Mesenteric fat pad (tissue), 1 donor: ENCODE measurements at places on chromosomes 12 and 14. TPM values are rescaled to one million over a fixed set of nuclear protein-coding genes. Genes with fewer than 3 reads are reported as not detected.

TTC6 gene
- total RNA-seq: not detected

SART3 gene
- total RNA-seq: 43.5 TPM

GRCh38 chr14:39107591-39107996, 4.6 kb upstream of the SEC23A start:
- no peak for DNase-seq

DNA sequence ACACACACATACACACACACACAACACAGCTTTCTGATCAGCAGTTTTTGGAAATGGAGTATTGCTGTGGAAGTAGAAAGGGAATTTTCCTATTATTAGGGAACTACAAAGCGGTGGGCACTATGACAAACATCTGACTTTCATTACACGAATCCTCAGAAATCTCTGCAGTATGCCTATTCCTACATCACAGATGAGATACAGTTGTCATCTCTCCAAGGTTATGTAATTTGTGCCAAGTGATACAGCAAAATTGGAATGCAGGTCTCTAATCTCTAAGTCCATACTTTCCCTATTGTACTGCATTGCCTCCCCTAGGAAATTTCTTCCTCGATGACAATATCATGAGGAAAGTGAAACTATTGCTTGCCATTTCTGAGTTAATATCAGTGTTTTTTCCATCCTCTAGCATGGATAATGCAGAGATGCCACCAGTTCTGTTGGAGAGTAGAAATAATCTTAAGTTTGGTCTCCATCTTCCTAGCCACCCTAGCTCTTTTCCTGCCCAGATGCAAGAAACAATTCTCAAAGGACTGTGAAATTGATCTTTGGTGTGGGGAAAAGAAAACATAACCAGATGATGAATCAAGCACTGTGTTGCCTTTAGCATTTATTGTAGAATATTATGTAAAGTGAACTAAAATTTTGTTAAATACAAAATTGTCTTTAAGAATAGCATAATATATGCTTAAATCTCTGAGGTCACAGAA, 94.7 kb downstream of the ERGIC2 start:
- DNase-seq: no peak

DNA sequence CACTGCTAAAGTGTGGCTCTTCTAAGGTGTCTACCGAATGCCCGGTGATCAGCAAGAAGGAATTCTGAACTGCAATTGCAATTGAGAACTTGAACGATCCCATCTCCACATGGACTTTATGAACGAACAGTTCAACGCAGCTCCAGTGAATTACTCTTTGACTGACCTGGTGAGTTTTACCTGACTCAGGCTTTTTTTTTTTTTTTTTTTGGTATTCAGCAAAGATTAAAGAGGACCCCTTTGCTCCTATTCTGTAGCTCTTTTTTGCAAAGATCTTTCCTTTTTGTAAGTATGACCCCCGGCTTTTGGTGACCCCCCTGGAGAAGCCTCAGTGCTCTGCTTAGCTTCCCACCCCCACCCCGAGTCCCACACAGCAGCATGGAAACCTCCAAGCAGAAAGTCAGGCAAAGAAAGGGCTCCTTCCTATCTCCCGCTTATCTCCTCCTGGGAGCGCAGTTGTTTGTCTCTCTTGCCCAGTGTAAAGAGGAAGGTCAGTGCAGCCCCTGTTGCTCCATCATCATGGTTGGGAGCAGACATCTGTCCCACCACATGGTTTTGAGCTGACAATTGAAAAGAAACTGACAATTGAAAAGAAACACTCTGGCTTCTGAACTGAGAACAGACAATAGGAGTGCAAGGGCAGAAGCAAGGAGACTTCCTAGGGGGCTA, 72.1 kb upstream of the DIO3 start:
- DNase-seq: no peak

DNA sequence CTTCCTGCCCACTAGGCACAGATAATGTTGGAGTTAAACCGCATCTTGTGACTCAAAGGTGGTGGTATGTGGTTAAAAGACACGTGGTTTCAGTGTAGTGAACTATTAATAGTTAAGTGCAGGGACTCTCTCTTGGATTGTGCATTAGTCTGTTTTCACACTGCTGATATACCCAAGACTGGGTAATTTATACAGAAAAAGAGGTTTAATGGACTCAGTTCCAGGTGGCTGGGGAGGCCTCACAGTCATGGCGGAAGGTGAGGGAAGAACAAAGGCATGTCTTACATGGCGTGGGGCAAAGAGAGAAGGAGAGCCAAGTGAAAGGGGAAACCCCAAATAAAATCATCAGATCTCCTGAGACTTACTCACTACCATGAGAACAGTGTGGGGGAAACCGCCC, 362.3 kb downstream of the GLT1D1 start:
- DNase-seq: no peak

KRT82 gene
- not detected for total RNA-seq

SLC25A47 gene
- not detected for total RNA-seq

TMTC3 gene
- total RNA-seq: 17.9 TPM

APOF gene
- not detected for total RNA-seq

DNA sequence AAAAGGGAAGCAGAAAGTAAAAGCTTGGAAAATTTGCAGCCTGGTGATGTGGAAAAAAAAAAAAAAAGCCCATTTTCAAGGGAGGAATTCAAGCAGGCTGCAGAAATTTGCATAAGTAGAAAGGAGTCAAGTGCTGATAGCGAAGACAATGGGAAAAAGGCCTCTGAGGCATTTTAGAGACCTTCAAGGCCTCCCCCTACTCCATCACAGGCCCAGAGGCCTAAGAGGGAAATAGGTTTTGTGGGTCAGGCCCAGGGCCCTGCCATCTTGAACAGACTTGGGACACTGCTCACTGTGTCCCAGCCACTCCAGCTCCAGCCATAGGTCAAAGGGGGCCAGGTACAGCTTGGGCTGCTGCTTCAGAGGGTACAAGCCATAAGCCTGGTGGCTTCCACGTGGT, 13.8 kb upstream of the PRKD1 start:
- no peak for DNase-seq

DNA sequence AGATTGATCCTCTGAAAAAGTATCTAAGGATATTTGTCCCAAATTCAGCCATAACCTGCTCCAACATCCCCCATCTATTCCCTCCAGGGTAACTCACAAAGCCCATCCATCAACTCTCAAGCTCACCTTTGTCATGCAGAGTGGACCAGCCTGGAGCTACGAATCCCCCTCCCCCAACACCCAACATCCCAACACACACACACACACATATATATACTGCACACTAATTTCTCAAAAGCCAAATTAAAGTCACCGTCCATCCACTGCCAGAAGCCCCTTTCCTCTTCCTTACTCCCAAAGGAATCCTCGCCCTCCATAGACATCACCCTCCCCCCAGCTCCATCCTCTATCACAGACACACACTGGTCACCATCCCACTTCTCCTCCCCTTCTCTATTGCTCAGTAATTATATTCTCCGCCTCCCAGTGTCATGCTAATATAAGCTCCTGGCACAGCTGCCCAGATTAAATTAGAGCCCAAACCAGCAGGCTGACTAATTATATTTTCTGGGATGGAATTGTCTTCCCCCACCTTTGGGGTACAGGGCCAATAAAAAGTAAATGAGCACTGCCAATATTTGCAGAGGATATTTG, 13.5 kb upstream of the TESPA1 start:
- no peak for DNase-seq

PLEK2 gene
- 0.64 TPM for total RNA-seq

ARF3 gene
- 149 TPM for total RNA-seq
